ENCODE measurements at places on chromosomes 12 and 14.
A peak's percentile ranks its signal among the peaks of the same experiment; 100 is the strongest.

DNA sequence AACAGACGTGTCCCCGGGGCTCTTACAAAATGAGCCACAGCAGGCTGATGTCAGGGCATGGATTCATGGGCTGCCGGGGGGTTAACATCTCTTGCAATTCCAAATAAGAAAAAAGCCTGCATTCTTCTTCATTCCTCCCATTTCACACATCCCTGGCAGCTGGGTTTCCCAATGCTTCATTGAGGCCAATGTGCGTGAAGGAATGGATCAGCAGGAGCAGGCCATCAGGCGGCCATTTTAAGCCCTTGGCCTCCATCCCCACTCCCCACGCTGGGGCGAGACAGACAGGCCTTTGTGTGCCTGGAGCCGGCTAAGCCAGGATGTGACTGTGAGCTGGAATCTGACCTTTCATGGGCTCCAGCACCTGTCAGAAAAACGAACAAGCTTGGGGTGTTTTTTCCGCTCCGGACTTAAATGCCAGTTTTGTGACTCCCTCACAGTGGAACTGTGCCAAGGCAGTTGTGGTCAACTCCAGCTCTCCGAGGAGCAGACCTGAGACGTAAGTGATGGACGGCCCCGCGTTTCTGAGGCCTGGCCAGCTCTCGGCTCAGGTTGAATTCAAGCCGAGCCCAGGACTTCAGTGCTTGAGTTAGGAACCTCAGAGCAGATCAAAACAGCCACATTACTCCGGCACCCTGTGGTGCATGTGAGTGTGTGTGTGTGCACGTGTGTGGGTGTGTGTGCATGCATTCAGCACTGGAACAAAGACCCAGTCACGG is 133.1 kb downstream of the TMEM30B start:
- DNase-seq = no peak

DNA sequence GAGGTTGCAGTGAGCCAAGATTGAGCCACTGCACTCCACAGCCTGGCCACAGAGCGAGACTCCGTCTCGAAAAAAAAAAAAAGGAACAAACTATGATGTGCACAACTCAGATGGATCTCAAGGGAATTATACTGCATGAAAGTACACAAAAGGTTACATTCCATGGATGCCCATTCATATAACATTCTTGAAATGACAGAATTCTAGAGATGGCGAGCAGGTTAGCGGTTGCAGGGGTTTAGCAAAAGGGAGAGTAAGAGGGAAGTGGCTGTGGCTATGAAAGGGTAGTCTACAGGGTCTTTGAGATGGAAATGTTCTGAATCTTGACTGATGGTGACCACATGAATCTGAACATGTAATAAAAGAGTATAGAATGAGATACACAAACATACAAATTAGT is 49.7 kb downstream of the CKB start:
- DNase-seq = no peak

- no peak for DNase-seq
These were observed 273.6 kb downstream of the AKAP6 start for GRCh38 chr14:32602699-32603098.

DNA sequence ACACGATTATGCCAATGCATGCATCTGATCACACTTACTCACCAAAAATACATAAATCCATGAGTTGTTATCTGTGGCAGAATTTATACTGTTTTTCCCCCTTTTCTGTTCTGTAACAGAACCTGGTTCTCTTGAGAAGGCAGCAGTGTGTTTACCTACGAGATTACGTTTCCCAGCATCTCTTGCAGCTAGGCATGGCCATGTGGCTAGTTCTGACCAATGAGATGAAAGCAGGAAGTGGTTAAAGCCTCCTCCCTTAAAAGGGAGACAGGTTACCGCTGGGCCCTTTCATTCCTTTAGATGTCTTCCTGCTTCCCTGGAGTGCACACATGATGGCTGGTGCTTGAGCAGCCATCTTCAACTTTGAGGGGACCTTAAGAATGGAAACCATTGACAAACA is 11.7 kb upstream of the ASPG start:
- no peak for DNase-seq

- DNase-seq = no peak
These were observed 2.1 kb upstream of the PTPN6 start for GRCh38 chr12:6948873-6949594.

GRCh38 chr12:110307372-110307771 is 26.3 kb downstream of the ATP2A2 start:
- DNase-seq = no peak

DNA sequence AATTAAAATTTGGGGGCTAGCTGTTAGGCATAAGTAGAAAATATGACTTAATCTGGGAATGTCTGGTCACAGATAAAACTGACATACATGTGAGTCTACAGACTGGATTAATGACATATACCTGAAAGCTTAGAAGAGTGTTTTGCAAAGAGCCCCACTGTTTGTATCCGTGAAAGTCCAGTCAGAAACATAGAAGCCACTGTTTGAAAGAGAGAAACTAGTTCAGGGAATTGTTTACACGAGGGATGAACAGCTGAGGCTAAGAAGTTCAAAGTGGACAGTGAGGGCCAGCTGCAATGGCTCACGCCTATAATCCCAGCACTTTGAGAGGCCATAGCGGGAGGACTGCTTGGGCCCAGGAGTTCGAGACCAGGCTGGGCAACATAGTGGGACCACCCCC is 36.2 kb upstream of the SGPP1 start:
- no peak for DNase-seq

GRCh38 chr14:54675236-54676128 is 108.6 kb downstream of the SAMD4A start:
- DNase-seq = no peak

GRCh38 chr12:4273652-4274395 is at the start of gene CCND2:
TSS of gene CCND2 (plus strand) at chr12:4273762. CDS start at chr12:4274041, 279 bp downstream.
- DNase-seq = no peak

DNA sequence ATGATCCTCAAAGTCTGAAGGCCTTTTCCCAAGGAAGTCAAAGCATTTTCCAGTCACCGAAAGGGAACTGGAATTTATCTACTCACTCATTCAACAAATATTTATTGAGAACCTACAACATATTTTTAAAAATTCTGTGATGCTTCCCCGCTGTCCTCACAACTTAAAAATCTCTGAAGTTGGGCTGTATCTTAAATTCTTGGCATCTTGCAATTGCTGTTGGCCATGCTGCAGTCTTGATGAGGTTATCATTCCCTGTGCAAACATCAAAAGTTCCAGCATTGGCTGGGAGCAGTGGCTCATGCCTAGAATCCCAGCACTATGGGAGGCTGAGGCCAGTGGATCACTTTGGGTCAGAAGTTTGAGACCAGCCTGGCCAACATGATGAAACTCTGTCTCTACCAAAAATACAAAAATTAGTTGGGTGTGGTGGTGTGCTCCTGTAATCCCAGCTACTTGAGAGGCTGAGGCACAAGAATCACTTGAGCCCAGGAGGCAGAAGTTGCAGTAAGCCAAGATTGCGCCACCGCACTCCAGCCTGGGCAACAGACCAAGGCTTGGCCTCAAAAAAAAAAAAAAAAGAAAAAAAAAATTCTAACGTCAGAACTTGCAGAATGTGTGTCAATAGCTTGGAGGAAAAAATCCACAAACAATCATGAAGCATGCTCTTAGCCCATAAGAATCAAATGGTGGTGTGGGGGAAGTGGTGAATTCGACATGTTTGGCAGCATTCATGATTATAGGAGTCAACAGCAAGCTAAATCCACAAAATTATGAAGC is 34.9 kb downstream of the CCDC177 start:
- no peak for DNase-seq

GRCh38 chr12:14275886-14276285 is 89.6 kb upstream of the ATF7IP start:
- DNase-seq = no peak

DNA sequence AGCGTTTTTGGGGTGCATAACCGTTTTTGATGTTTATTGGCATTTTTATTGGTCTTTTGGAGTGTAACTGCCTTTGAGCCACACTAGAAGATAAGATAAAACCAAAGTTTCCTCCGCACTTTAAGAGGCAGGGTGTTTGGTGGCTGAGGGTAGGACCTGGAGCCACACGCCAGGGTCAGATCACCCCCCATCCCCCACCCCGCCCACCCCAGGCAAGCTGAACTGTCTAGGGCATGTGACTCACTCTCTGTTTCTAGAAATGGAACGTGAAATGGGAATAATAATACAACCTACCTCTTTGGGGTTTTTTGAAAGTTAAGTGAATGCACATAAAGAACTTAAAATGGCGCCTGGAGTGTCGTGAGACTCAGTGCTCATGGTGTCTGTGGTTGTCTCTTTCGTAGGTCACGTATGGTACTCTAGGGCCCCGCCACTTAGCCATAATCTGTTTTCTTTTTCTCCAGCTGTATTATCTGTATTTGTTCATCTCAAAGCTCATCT is 56.0 kb downstream of the PPP2R5C start:
- no peak for DNase-seq

- DNase-seq = peak; percentile 12
These were observed 59.7 kb downstream of the PLXNC1 start for GRCh38 chr12:94207849-94208621.

DNA sequence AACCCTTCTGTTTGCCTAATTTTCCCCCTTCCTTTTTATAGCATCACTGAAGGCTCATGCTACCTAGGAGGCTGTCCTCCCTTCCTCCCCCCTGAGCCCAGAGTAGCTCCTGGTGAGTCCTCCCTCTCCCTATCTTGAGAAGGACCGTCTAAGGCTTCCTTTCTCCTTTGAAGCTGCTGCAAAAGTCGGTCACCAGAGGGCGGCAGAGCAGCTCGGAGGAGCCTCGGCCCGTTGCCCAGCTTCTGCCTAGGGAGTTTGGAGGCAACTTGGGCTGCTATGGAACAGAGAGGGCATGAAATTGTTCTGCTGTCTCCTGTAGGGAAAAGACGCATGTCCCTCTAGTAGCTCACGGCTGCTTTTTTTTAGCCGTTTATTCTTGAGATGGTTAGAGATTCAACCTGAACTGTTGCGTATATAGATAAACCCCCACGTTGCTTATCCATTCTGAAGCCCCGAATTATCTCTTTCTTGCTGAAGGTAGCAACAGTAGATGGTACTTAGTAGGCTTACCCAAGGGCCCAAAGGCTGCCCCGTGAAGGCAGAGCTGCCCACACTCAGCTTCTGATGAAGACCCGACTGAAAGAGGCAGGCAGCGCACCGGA is 5.7 kb downstream of the WNT5B start:
- peak; percentile 33 for DNase-seq

GRCh38 chr12:40560848-40561247 is 131.4 kb upstream of the CNTN1 start:
- DNase-seq = no peak

GRCh38 chr12:39902821-39903220 is 203.1 kb downstream of the SLC2A13 start:
- no peak for DNase-seq

DNA sequence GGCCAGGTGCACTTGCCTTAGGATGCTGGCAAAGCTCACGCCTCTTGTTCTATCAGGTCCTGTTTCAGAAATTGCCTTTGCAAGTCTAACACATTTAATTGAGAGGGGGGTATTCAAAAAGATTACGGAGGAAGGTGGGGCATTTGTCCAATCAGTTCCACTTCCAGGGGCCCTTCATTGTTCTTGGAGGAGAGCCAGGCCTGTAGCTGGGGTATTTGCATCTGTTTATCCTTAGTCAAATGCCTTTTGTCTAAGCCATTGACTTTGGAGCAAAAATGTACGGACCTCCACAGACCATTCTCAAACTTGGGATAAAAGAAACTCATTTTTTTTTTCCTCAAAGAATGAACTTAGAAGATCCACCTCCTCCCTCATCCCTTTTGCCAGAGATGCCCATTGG is 582.0 kb downstream of the BCL11B start:
- no peak for DNase-seq

GRCh38 chr14:104116756-104117340 is 21.5 kb upstream of the KIF26A start:
- DNase-seq = no peak

DNA sequence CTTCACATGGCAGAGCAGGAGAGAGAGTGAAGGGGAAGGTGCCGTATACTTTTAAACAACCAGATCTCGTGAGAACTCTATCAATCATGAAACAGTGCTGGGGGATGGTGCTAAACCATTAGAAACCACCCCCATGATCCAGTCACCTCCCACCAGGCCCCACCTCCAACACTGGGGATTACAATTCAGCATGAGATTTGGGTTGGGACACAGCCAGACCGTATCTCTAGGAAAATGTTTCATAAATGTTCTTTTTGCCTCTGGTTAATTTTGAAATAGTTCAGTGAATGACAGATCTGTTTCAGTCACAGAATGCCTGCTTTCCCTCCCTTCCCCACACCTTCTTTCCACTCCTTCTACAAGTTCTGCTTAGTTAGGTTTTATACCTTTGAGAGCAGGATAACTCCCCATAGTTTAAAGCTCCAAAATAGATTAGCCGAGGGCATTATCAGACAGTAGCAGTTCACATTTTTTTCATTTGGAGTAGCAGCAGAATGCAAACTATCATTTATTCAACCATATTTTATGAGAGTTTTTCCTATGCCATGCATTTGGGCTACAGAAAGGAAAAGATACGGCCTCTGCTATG is 27.1 kb downstream of the PELI2 start:
- DNase-seq = no peak

GRCh38 chr14:90697577-90698206 is 118.5 kb downstream of the TTC7B start:
- peak; percentile 49 for DNase-seq

GRCh38 chr14:89107626-89108025 is 283.2 kb downstream of the TTC8 start:
- DNase-seq = no peak

DNA sequence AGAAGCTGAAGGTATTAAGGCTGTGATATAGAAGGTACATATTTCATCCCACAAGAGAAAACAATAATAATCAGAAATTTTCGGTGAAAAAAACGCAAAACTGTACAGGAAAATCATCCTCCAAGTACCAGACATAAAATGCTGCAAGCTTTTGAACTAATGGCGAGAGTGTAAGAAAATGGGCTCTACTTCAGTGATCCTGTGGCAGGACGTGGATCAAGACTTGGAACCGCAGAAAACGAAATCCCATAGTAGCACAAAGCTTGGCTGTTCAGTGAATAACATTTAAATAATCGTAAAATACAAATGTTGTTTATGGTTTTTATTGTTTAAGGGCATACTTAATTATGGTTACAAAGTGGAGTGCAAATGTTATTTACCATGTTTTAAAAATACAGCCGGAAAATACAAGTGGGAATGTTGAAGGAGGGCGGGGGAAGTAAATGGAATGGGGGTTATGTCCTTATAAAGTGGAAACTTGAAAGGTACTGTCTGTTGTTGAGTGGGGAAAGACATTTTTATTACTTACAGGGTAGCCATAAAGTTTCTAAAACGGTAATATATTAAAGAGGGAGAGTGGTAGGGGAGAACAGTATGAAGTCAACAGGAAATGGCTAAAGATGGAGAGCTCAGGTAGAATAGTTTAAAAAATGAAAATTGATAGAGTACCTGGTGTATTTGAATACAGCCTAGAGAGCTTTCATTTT is 1.1 kb downstream of the SMIM10L1 start:
- DNase-seq = no peak

DNA sequence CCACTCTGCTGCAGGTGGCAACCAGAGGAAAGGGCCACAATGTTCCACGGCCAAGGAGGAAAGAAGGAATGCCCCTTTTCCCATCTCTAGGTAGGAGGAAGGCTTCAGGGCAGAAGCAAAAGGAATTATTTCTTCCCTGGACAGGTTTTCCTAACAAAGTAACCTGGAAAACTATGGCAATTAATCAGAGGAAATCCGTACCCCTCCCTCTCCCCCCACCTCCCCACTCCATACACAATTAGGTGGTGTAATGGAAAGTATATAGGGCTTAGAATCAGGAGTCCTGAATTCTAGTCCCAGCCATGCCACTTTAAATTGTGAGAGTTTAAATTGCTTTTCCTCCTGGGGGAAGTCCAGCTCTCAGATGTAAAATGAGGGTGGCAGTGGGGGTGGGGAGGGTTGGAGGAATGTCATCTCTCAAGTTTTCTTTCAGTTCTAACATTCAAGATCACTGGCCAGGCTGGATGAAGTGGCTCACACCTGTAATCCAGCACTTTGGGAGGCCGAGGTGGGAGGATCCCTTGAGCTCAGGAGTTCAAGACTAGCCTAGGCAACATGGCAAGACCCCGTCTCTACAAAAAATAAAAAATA is 1.7 kb downstream of the DHH start:
- DNase-seq = no peak

Measured in stimulated activated CD8-positive, alpha-beta memory T cell treated with anti-CD3 and anti-CD28 coated beads, Interleukin-7, amount 100 ng/mL, for 24 hours (primary cell).